ENCODE measurements at places on chromosomes 3 and 15.

DNA sequence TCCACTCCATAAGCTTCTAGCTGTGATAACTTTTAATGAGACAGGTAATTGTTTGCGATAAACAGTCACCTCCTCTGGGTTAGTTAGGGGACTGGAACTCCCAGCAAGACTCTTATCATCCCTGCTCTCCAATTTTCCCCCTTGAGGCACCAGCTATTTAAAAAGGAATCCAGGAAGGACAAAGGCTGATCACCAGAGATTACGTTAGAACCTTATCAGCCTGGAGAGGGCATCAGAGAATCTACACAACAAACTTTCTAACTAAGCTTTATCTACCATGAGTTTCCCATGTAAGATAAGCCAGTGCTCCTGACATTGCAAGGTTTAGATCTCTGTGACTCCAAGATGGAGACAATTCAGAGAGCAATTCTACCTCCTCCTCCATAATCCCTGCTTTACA, 31.3 kb downstream of the GPR176 start:
- no peak for DNase-seq

DNA sequence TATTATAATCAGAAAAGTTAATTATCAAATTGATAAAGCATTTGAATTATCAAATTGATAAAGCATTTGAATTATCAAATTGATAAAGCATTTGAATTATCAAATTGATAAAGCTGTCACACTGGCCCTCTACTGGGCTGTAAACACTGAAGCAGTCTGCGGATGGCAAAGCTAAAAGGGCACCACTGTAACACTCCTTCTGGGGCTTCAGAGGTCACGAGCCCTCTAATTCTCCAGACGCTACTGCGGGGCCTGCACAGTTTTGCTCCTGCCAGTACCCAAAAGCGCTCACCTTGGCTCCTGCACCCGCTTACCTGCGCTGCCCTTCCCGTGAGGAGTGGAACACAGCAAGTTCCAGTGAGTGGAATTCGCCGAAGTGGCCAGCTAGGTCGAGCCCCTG, 409.0 kb upstream of the KCNMB2 start:
- no peak for DNase-seq

DNA sequence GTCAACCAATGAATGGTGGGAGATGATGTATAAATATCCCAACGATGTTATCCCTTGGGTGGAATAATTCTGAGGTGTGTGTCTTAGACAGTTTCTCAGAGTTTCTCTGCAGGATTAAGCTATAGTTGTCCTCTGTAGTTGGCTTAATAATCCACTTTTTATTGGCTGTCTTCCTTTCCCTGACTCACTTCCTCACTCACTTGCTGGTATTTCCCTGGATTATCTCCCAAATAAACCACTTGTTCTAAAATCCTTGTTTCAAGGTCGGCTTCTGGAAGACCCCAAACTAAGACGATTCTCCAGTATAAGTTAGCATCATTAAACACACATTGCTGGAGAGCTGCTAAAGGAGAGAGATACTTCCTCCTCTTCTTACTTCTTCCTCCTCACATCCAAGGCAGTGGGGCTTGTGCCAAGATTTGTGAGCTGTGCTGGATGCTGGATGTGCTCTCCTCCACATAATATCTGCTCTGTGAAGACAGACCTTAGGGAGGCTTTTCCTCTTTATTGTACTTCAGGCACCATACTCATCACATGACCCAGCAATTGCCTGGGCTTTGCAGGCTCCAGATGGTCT, 22.5 kb upstream of the ROPN1 start:
- no peak for DNase-seq

- DNase-seq: no peak
Measured at GRCh38 chr3:117700573-117701360, 991.2 kb downstream of the TUSC7 start.

- no peak for DNase-seq
Measured at GRCh38 chr3:197408177-197408957, 110.0 kb upstream of the DLG1 start.

DNA sequence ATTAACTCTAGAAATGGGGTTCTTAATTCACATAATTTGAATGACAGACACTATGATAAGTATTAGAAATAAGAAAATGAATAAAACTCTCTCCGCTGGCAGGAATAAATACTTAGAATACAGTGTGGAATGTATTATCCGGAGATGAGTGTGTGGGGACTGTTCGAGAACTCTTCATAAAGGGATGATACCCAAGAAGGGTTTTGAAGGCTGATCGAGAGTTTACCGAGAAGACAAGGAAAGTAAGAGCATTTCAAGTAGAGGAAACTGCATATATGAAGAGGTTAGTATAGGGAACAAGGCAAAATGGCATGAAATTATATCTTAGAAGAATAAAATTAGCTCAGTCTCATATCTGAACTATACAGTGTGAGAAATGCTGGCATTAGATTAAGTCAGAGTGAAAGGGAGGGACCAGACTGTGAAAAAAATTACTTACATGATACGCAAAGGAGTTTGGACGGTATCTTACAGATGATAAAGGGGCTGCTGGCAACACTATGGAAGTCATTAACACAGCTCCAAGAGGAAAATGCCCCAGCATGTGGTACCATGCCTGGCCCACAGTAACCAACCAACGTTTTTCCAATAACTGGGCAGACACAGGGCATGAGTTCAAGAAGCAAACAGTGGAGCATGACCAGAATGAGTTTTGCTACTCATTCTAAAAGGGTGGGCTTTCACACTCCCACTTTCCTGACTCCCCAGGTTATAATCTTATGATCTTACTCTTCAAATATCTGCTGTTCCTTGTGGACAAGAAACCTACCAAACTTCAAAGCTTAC, 6.5 kb downstream of the DCBLD2 start:
- no peak for DNase-seq

DNA sequence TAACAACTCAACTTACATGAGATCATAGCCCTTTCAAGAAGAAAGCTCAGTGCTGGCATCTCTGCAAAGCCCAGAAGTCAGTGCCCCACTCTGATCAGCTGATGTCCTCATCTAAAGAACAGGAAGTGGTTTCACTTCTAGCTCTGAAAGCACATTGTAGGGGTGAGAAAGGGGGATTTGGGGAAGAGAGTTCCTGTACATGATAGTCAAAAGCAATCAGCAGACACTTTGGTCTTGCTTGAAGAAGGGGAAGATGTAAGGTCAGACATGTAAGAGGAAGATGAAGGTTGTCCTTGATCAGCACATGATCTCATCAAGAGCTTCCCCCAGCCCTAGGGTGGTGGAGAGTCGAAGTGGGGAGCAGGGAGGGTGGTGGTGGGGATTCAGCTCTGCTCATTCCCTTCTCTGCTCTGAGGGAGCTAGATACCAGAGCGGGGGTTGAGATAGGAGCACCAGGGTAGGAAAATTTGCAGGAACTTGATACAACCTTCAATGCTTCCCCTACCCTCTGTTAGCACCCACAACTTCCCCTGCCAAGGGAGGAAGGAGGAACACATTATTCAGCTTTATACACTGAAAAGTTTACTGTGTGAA, 76.4 kb upstream of the ETV5 start:
- no peak for DNase-seq
